ENCODE measurements at places on chromosomes 2 and 18. TPM values are rescaled to one million over a fixed set of nuclear protein-coding genes. Genes with fewer than 3 reads are reported as not detected.
A peak's percentile ranks its signal among the peaks of the same experiment; 100 is the strongest.

The ASXL3 gene
- not detected for polyA plus RNA-seq

DNA sequence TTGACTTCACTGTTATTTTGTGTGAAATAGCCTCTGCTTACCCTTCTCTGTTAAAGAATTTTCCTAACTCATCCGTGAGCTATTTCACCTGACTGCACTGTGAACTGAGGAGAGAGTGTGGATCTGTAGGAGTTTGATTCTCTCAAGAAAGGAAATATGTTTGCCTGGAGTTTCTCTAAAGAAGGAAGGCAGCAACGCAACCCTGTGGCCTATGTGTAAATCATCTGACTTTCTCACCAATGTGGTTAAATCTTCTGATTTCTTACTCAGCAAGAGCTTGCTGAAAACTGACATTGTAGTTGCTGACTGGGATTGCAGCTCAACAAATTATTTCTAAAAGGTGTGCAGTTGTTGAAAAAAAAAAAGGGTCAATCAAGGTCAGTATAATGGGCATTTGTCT lies 153.9 kb upstream of the PELI1 start:
- peak; percentile 31 for DNase-seq

The SNTG2 gene
- not detected for polyA plus RNA-seq

GRCh38 chr2:54559593-54560145 lies 103.5 kb downstream of the SPTBN1 start:
- no peak for DNase-seq

GRCh38 chr18:10476338-10476791 lies 21.9 kb downstream of the APCDD1 start:
- DNase-seq, result no peak

The RAX gene
- polyA plus RNA-seq, result not detected
